ENCODE measurements at places on chromosomes 2 and 18. TPM values are rescaled to one million over a fixed set of nuclear protein-coding genes. Genes with fewer than 3 reads are reported as not detected.

DNA sequence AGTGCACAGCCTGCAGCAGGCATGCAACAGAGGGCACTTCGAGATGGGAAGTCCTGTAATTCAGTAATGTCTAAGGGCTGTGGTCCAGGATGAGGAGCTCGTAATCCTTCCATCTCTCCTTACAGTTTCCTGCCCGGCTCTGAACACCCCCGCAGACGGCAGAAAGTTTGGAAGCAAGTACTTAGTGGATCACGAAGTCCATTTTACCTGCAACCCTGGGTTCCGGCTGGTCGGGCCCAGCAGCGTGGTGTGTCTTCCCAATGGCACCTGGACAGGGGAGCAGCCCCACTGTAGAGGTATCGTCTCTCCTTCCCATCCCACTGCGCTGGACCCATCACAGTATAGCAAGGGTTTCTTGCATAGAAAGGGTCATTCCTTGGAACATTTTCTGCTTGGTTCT, 26.7 kb downstream of the FBLN7 start:
- DNase-seq, result no peak

- DNase-seq, result no peak
Measured at GRCh38 chr2:173521450-173522192, 166.9 kb downstream of the CDCA7 start.

LDLRAD4 gene
- polyA plus RNA-seq, result 1.8 TPM

LIMS3 gene
- polyA plus RNA-seq, result 2.5 TPM

RPL31 gene
- 2,383 TPM for polyA plus RNA-seq

DNA sequence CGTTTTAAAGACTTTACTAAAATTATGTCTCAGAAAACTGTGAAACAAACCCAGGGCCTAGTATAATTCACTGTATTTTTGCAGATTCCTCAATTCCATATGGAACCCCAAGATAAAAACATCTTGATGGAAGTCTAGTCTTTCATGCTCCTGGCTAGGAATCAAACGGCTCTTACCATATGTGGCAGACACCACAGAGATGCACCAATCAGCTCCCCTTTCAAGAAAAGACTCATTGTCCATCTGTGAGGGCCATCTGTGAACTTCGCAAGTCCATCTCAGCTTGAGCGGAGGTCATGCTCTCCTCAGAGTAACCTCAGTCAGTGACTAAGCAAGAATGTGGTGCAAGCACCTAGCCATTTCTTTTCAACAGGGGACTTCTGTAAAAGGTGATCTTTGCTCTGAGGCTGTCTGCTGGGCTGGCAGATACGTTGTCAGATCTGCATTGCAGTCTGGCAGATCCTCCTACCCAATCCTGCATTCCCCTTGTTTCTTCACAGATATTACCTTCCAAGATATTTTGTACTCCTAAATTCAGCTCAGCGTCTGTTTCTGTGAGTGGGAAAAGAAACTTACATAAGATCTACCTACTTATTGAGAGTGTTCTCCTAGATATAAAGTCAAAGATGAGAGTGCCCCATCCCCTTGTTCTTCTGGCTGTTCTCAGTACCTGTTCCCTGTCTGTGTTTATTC, 419.3 kb downstream of the SPAG16 start:
- no peak for DNase-seq

- DNase-seq, result no peak
Measured at GRCh38 chr2:36413218-36413617, 57.6 kb downstream of the CRIM1 start.

DNA sequence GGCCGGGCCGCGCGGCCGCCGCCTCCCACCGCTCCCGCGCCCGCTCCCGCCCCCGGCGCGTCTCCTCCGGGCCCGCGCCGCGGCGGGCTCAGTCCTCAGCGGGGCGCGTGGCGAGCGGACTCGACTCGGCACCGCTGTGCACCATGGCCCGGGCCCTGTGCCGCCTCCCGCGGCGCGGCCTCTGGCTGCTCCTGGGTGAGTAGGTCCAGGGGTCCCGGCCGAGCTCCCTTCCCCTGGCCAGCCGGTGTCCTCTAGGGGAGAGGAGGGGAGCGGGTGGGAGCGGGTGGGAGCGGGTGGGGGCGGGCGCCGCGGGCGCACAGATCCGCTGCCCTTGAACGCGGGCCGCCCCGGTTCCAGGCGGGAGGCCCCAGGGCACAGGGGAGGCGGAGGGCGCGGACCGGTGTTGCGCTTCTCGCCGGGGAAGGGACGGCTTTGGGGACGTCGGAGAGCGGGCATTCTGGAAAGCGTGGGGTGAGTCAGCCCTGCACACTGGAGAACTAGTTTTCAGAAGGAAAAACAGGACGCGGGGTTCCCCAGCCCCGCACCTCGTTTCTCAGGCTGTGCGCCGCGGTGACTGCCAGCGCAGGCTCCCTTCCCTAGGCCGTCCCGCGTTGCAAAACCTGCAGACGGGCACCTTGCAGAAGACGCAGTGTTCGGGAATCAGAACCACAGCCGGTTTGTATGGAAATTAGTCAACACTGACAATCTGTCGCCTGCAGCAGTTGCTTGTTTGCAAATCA, at the start of gene RAMP1:
Gene RAMP1 (plus strand): TSS at position 91 of the 740 bp plus-strand sequence. CDS start 53 bp downstream, at position 144.
- DNase-seq, result peak; percentile 53

IL36RN gene
- polyA plus RNA-seq, result not detected

- DNase-seq, result peak; percentile 53
Measured at GRCh38 chr2:41963661-41964525, 83.9 kb upstream of the PKDCC start.

DNA sequence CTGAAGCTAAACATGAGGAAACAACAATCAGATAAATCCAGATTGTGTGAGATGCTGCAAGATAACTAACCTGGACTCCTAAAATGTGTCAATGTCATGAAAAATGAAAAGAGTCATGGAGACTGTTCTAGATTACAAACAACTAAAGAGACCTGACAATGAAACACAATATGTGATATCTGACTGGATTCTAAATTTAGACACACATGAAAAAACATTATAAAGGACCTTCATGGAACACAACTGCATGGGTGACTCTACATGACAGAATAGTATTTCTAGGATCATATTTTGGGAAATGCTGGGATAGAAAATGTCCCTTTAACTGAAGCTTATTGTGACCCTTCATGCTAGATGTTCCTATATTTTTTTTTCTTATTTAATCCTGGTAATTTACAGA, 18.5 kb upstream of the SPTBN1 start:
- DNase-seq, result no peak

DNA sequence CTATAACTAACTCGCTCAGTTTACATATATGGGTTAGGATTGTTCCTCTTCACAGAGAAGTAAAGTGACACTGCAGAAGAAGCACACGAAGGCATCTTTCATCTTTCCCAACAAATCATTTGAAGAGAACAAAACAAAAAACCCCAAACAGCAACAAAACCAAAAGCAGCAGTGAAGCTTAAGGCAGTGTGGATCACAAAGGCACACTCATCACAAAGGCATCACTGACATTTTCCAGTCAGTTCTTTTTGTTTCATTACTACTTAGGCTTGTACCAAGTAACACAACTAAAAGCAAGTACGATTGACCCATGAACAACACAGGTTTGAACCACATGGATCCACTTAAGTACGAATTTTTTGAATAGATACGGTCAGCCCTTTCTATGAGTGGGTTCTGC, 75.7 kb downstream of the RNF152 start:
- no peak for DNase-seq

DNA sequence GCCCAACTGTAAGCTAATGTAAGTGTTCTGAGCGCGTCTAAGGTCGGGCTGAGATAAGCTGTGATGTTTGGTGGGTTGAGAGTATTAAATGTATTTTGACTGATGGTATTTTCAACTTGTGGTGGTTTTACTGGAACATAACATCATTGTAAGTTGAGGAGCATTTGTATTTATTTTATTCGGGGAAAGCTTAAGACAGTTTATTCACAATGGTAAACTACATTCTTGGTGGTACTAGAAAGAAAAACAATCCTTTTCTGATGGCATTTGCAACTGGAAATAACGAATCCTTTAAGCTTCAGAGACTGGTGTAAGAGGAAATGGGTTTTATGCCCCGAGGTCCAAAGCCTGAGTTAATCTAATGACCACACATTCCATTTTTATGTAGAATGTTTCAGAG, 283.3 kb upstream of the NETO1 start:
- DNase-seq, result no peak

GRCh38 chr18:14120926-14121325, 11.3 kb downstream of the ZNF519 start:
- DNase-seq, result no peak

SPATS2L gene
- 286 TPM for polyA plus RNA-seq

- DNase-seq, result no peak
Measured at GRCh38 chr2:47205576-47206141, 50.6 kb upstream of the STPG4 start.

ATP6V1B1 gene
- polyA plus RNA-seq, result 0.10 TPM

DNA sequence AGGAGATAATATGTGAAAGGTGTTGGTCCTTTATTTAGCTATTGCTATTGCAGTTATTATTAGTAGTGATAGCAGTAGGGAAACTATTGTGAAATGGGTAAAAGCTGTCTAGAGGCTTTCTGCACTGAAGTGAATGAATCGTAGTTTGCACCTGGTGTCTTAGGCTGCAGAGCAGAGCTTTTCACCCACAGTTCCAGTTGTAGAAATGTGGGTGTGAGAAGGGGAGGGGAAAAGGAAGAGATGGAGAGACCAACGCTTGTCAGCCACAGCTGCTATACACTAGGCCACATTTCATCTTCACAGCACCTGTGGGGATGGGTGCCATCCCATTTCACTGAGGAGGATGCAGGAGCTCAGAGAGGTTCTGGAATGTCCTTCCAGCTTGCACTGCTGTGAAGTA, 50.0 kb downstream of the TRPM8 start:
- no peak for DNase-seq

AQP4 gene
- 26.2 TPM for polyA plus RNA-seq

- DNase-seq, result no peak
Measured at GRCh38 chr2:41763141-41763540, 284.7 kb upstream of the PKDCC start.

RPRM gene
- not detected for polyA plus RNA-seq

MSH2 gene
- polyA plus RNA-seq, result 8.3 TPM

GRCh38 chr18:4264347-4264791, 190.7 kb downstream of the DLGAP1 start:
- DNase-seq, result peak; percentile 52

DNA sequence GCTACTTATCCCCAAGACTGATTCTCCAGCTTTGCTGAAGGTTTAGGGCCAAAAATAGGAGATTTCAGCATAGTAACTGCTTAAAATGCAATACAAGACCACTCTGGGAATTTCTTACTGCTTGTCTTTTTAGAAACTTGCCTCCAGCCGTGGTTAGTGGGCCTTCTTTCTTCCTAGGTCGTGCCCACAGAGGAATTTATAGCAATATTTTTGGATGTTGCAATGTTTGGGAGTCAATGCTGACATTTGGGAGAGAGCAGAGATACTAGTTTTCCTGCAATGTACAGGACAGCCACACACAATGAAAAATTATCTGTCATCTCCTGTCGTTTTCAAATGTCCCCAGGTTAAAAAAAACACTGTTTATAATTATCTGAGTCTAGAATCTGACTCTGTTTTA, 25.6 kb upstream of the CERS6 start:
- no peak for DNase-seq

DNA sequence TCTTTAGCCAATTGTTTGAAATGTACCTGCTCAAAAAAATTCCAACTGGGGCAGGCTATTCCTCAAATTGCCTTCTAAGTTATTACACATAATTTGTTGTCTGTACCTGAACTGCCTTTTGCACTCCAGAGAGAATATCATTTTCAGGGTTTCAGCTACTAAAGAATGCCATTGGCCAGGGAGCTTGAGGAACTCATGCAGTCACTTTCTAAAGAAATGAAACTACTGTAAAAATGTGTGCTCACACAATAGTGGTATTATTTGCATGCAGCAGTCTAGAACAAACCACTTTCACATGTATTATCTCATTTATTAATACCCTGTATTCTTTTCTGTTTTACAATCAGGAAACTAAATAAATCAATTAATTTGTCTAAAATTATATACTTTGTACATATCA, 152.2 kb downstream of the PID1 start:
- DNase-seq, result no peak

DNA sequence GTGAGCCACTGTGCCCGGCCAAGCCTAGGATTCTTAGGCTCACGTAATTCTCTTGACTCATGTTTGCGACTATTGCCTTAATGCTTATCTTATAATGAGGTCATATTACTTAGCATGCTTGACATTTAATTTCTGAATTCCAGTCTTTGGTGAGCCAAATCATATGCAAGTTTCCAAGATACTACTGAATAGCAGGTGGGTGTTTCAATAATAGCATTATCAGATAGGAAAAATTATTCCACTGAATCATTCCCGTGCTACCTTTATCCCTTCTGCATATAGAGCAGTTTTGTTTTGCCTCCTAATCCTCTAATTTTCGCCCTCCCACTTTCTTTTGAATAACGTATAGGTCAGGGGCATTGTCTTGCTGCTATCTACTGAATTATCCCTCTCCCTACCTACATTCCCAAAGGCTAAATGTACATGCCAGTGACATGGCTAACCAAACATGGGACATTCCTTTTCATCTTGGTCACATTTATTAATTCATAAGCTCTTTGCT, 4.9 kb downstream of the DAW1 start:
- no peak for DNase-seq

COLEC11 gene
- polyA plus RNA-seq, result 0.23 TPM

Data from psoas muscle (tissue), 8 donors.